Activated CD4-positive, alpha-beta T cell treated with anti-CD3 and anti-CD28 coated beads, Interleukin-2, amount 10 ng/mL, durations not matched to agents 7 days and 5 days (primary cell): ENCODE measurements at places on chromosomes 3 and 15. TPM values are rescaled to one million over a fixed set of nuclear protein-coding genes. Genes with fewer than 3 reads are reported as not detected.

BUB1B gene
- 81.1 TPM for total RNA-seq

MYO5A gene
- 34.5 TPM for total RNA-seq

ITIH4 gene
- total RNA-seq: 28.6 TPM

FLNB gene
- 28.1 TPM for total RNA-seq

DPPA2 gene
- not detected for total RNA-seq

STAB1 gene
- total RNA-seq: 0.02 TPM

GABRR3 gene
- total RNA-seq: not detected

COLQ gene
- 3.3 TPM for total RNA-seq

FSIP1 gene
- 0.30 TPM for total RNA-seq

TUSC7 gene
- not detected for total RNA-seq
